ENCODE measurements at places on chromosomes 1 and 21. TPM values are rescaled to one million over a fixed set of nuclear protein-coding genes. Genes with fewer than 3 reads are reported as not detected.

Gene DCST2
- total RNA-seq, result 0.36 TPM

Gene SPRR2A
- 4.8 TPM for total RNA-seq

Gene LRRC8B
- total RNA-seq, result 18.1 TPM

Gene CDA
- 0.68 TPM for total RNA-seq

Gene SHISA4
- total RNA-seq, result 3.4 TPM

Gene TSEN15
- total RNA-seq, result 37.2 TPM

Gene MTARC2
- total RNA-seq, result 4.6 TPM

Gene S100A7A
- total RNA-seq, result under 0.01 TPM

Gene PRAMEF4
- not detected for total RNA-seq

Gene OR14K1
- not detected for total RNA-seq

Data from nasal cavity respiratory epithelium epithelial cell of viscerocranial mucosa (primary cell).